ENCODE measurements at places on chromosomes 5 and 9.

DNA sequence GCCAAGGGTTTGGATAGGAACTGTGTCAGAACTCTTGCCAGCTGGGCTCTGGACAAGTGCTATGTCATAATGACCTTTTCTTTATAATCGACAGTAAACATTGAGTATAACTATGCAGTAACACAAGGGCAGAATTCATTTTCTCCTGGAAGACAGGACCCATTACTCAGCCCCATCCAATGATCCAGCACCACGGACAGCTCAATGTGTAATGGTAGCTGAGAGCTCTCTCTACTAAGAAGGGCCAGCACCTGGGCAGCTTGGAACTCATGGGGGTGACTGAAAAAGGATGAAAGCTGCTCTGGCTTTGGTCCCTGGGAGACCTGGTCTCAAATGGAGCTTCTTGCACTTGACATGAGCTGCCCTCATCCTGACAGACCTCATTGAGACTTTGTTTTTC lies 347.8 kb downstream of the TRIM32 start:
- peak; percentile 1 for DNase-seq

- no peak for DNase-seq
Observed at GRCh38 chr5:7218141-7218540, 177.8 kb upstream of the ADCY2 start.

GRCh38 chr9:127503947-127504886 lies 52.9 kb downstream of the LRSAM1 start:
- DNase-seq = peak; percentile 86

GRCh38 chr9:135664266-135664665 lies 1.2 kb downstream of the LCN9 start:
- no peak for DNase-seq

DNA sequence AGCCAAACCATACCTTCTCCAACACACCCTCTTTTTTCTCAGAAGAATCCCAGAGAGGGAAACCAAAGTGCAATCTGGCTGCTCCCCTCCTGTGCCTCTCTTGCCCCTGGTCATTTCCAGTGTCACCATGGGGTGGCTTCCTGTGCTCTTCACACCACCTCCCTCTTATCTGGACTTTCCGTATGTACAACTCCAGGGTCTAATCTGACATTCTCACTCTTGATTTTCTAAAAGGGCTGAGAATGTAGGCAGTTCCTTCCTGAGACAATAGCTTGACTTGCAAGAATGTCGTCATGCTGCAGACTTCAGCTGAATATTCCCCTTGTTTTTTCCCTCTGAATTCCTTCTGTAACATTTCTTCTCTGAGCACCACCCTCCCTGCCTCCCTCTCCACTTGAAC lies 110.2 kb downstream of the FBXL7 start:
- DNase-seq = no peak

DNA sequence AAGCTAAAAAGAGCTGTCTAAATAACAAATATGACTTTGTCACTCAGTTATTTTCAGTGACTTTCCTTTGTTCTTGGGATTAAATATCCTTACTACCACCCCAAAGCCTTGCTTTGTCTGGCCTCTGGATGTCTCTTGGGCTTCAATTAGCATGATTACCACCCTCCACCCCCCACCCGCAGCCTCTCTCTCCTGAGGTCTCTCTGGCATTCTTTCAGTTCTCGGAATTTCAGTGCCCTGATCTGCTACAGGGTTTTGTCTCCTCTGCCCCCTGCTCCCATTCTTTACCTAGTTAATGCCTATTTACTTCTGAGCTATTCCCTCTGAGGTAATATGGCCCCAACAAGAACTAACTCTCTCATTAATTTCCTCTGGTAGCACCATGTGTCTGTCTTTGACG lies 376.4 kb downstream of the DEPDC1B start:
- no peak for DNase-seq

GRCh38 chr5:78771260-78772205 lies 123.0 kb upstream of the LHFPL2 start:
- DNase-seq = peak; percentile 9

- DNase-seq = no peak
Observed at GRCh38 chr5:140996060-140996459, 29.8 kb downstream of the PCDHAC2 start.

DNA sequence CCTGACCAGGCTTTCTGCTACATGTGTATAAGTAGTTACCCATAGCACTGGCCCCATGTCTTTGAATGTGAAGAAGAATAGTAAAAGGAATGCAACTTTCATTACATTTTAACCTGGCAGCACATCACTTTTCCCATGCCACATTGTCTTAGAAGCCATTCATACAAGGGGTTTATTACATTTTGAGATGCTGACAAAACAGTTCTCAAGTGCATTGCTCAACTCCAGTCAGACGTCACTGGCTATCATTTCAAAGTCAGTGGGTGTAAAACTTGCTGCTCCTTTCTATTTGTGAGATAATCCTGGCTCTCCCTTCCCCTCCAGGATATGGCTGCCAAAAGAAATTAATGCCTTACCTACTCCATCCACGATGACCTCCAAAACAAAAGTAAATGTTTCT lies 97.0 kb upstream of the VCAN start:
- no peak for DNase-seq

DNA sequence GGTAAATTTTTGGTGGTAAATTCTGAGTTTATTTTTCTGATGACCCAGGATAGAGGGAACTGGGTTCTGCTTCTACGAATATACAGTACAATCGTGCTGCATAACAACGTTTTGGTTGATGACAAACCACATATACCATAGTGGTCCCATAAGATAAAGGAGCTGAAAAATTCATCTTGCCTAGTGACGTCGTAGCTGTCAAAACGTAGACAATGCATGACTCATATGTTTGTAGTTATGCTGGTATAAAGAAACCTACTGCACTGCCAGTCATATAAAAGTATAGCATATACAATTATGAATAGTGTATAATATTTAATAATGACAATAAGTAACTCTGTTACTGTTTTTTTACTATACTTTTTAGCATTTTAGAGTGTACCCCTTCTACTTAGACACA lies 244.0 kb downstream of the GAS1 start:
- no peak for DNase-seq

DNA sequence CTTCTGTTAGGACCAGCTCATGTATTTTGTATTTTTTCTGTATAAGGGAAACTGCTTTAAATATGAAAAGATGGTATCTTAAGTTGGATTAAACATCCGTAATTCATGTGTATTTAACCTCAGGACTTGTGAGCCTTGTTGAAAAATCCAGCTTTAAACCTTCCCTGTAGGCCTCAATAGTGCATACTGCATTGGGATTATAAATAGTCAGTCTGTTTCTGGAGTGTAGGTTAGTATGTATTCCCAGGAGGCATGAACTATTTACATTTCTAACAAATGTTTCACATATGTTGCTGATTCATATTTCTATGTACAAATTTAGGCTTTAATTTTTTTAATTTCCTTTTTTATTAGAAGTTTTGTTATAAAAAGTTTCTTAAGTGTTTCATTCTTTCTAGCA lies 137.9 kb upstream of the GRHPR start:
- DNase-seq = no peak

GRCh38 chr9:107637421-107638420 lies 148.2 kb upstream of the KLF4 start:
- no peak for DNase-seq
